Stimulated activated CD4-positive, alpha-beta T cell treated with anti-CD3 and anti-CD28 coated beads, Interleukin-1b, Interleukin-23, amount 100 ng/mL, for 48 hours (primary cell): ENCODE measurements at places on chromosomes 3 and 15.

- DNase-seq = no peak
Observed at GRCh38 chr3:150090877-150091276, 120.2 kb upstream of the PFN2 start.

- DNase-seq = no peak
Observed at GRCh38 chr3:56815589-56815988, 13.8 kb upstream of the ARHGEF3 start.

DNA sequence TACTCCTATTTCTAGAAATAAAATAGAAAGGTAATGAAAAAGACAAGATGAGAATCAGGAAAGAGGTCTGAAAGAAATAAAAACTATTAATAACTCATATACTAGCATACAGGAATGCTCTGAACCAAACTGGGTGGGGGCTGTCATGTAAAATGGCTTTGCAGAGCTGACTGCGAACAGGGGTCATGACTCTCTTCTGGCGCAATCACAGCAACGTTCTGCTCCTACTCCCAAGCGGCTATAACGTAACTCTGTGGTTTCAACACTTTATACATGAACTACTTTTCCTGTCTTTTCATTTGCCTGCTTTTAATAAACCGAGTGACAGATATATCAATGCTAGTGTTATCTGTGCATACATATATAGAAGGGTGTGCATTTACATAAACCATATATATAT lies 116.7 kb downstream of the DLG1 start:
- no peak for DNase-seq

- no peak for DNase-seq
Observed at GRCh38 chr15:100053474-100054121, 288.2 kb downstream of the ADAMTS17 start.

DNA sequence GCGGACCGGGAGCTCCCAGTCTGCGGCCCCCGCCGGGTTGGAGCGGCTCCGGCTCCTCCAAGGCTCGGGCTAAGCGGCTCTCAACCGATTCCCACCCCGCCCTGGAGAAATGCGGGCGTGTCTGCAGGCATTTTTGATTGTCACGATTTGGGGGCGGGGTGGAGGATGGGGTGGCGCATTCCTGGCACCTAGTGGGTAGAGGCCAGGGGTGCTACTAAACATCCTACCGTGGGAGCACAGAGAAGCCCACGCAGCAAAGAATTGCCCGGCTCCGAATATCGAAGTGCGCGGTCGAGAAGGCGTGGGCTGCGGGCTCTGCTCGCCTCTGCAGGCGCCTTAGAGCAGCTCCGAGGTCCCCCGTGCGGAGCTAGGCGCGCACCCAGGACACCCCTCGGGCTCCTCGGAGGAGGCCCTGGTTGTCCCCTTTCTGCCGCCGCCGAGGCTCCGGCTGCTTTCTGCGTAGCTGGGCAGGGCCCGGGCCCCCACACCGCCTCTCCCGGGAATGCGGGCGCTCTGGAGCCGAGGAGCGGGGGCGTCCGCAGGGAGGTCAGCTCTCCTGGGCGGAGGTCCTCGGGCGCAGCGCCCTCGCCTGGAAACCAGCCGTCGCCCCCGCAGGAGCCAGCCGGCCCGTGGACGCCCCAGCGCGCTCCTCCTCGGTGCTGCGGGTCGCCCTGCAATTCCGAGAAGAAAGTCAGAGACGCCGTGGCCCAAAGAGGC lies 16.5 kb upstream of the LAMP3 start:
- peak; percentile 51 for DNase-seq
